ENCODE measurements at places on chromosomes 4 and X.
A peak's percentile ranks its signal among the peaks of the same experiment; 100 is the strongest.

DNA sequence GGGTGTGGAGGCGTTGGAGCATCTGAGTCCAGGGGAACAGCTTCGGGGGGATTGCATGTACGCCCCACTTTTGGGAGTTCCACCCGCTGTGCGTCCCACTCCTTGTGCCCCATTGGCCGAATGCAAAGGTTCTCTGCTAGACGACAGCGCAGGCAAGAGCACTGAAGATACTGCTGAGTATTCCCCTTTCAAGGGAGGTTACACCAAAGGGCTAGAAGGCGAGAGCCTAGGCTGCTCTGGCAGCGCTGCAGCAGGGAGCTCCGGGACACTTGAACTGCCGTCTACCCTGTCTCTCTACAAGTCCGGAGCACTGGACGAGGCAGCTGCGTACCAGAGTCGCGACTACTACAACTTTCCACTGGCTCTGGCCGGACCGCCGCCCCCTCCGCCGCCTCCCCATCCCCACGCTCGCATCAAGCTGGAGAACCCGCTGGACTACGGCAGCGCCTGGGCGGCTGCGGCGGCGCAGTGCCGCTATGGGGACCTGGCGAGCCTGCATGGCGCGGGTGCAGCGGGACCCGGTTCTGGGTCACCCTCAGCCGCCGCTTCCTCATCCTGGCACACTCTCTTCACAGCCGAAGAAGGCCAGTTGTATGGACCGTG, 2.2 kb downstream of the AR start:
- DNase-seq: no peak

GRCh38 chr4:174012135-174012885, 271.2 kb downstream of the FBXO8 start:
- DNase-seq: peak; percentile 43

DNA sequence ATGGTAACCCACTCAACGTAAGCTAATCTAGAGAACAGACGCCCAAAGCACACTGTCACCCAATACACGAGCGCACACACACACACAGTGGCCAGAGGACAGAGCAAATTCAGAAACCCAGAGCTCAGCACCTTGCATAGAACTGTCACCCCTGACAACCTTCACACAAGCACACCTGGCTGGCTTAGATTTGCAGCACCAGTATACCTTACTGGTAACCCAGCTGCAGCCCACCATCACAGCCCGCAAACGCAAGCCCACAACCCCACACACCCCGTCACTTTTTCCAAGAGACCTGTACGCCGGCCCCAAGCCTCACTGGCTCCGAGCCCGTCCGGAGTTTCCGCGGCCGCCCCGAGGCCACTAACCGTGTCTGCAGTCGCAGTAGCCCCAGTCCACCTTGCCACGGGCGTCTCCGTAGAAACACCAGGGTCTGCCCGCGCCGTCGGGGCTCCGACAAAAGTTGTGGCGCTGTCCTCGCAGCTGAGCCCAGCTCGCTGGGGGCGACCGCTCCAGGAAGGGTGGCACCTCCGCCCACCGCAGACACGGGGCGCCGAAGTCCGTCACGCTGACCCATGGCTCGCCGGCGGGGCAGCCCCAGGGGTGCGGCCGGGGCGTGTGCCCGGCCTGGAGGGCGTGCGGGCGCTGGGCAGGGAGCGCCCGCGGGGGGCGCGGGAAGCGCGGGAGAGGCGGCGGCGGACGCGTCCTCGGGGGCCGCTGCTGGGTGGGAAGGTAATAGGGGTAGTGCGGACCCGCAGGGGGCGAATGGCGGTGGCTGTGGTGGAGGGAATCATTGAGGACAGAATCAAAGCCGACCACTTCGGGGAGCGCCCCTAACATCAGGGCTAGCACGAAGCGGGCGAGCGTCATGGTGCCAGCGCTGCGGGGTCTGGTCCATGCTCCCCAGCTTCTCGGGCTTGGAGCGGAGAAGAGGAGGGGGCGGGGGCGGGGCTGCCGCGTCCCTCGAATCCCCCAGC, 664 bp downstream of the PRSS12 start:
- peak; percentile 37 for DNase-seq

- DNase-seq: no peak
These were observed 91.6 kb downstream of the SOWAHB start for GRCh38 chr4:76806346-76806745.

DNA sequence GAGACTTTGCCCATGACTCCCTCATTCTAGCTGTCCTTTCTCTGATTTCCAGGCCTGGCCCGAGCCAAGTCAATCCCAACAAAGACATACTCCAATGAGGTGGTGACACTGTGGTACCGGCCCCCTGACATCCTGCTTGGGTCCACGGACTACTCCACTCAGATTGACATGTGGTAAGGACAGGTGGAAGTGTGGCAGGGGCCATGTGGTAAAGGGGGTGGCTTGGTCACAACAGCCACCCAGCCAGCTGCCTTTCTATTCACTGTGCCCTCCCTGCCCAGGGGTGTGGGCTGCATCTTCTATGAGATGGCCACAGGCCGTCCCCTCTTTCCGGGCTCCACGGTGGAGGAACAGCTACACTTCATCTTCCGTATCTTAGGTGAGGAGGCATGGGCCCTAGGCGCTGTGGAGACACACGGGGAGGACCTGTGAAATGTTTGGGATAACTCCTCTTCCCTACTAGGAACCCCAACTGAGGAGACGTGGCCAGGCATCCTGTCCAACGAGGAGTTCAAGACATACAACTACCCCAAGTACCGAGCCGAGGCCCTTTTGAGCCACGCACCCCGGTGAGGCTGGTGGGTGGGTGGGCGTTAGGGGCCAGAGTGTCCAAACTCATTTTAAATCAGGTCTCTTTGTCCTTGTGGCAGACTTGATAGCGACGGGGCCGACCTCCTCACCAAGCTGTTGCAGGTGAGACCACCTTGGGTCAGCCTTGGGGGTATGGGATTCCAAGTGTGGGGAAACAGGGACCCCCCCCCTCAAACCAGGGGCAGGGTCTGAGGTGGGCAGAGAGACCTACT, 6.1 kb upstream of the USP11 start:
- no peak for DNase-seq

- no peak for DNase-seq
These were observed 13.5 kb upstream of the FOXO4 start for GRCh38 chrX:71082124-71082647.

GRCh38 chr4:10040049-10040892, 19.0 kb upstream of the SLC2A9 start:
- no peak for DNase-seq

- DNase-seq: no peak
These were observed 19.5 kb downstream of the MID1IP1 start for GRCh38 chrX:38820751-38821150.

- DNase-seq: no peak
These were observed 55.7 kb downstream of the IL15 start for GRCh38 chr4:141692081-141692480.

Measured in HEK293T (cell line).